ENCODE measurements at places on chromosomes 1 and 21.
A peak's percentile ranks its signal among the peaks of the same experiment; 100 is the strongest.

DNA sequence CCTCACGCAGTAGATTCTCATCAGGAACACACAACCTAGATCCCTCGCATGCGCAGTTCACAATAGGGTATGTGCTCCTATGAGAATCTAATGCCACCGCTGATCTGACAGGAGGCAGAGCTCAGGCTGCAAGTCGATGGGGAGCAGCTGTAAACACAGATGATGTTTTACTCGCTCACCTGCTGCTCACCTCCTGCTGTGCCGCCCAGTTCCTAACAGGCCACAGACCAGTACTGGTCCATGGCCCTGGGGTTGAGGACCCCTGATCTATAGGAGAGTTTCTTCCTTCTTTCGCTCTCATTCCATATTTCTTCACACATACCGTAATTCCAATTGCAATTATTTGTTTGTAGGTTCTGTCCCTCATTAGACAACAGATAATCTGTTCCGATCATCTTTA lies 103.4 kb downstream of the CLEC20A start:
- DNase-seq, result no peak

DNA sequence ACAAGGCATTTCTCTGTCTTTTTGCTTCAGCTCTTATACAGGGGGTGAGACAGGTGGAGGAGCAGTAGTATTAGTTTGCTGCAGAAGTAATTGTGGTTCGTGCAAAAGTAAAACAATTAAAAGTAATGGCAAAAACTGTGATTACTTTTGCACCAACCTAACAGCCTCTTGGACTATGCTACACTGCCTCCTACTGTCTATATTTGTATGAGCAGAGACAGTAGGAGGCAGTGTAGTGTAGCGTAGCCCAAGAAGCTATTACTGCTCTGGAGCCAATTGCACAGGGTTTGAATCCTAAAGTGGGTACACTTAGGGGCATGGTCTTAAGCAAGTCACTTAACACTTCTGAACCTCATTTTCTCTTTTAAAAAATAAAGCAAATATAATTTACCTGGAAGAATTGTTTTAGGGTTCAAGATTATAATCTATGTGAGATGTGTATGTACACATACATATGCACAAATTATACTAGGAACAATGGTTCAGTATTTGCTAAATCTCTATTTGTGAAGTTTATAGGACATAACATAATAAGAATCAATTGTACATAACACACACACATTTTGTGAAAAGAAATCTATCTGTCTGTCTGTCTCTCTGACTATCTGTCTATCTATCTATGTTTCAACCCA lies 103.8 kb downstream of the BRINP3 start:
- DNase-seq, result peak; percentile 34

- DNase-seq, result no peak
Observed at GRCh38 chr1:235315735-235316134, 12.2 kb downstream of the ARID4B start.

- DNase-seq, result no peak
Observed at GRCh38 chr1:175503538-175503937, 239.9 kb downstream of the TNR start.

GRCh38 chr1:173202424-173203145 lies 4.5 kb downstream of the TNFSF4 start:
- DNase-seq, result peak; percentile 20

GRCh38 chr1:56617141-56617540 lies 28.0 kb upstream of the PRKAA2 start:
- peak; percentile 53 for DNase-seq

- DNase-seq, result no peak
Observed at GRCh38 chr1:218673170-218673569, 328.0 kb downstream of the TGFB2 start.

DNA sequence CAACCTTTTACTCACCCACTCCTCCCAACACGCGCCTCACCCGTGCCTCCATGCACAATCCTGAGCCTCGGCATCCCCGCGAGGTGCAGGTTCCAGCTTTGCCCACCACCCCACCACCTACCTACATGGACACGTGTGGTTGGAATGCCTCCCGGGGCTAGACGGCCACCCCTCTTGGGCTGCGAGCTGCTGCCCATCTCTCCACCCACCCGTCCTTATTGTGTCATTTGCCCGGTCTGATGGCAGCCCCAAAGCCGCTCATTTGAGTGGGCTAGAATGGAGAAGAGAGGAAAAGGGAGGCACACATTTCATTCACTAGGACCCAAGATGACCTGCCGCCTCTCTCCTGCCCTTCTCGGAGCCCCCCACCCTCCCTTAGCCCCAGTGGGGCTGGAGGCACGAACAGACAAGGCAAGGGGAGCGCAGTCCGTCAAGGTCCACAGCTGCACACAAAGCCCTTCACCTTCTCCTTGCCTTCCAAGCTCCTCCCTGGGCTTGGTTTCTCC lies 785 bp downstream of the ZNF697 start:
- no peak for DNase-seq

- no peak for DNase-seq
Observed at GRCh38 chr1:54120698-54121481, 31.9 kb downstream of the CDCP2 start.

DNA sequence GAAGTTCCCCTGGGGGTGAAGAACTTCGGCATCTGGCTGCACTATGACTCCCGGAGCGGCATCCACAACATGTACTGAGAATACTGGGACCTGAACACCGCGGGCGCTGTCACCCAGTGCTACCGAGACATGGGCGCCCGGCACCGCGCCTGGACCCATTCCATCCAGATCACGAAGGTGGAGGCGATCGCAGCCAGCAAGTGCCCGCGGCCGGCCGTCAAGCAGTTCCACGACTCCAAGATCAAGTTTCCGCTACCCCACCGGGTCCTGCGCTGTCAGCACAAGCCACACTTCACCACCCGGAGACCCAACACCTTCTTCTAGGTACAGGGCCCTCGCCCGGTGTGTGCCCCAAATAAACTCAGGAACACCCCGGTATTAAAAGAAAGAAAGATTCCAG lies 22.0 kb upstream of the SLC9A1 start:
- no peak for DNase-seq

GRCh38 chr1:58652651-58653184 lies 47.1 kb downstream of the MYSM1 start:
- DNase-seq, result peak; percentile 84

DNA sequence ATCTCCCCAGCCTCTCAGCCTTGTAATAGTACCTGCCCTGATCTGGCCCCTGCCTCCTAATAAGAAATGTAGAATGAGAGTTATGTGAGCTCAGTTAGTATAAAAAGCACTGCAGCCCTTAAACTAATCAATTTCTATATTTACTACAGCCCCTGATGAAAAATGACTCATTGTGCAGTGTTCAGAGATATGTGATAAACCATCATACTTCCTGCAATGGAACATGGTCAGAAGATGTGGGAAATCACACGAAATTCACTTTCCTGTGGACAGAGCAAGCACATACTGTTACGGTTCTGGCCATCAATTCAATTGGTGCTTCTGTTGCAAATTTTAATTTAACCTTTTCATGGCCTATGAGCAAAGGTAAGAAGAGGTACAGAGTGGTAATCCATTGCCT lies 176.8 kb upstream of the PDE4B start:
- DNase-seq, result no peak

DNA sequence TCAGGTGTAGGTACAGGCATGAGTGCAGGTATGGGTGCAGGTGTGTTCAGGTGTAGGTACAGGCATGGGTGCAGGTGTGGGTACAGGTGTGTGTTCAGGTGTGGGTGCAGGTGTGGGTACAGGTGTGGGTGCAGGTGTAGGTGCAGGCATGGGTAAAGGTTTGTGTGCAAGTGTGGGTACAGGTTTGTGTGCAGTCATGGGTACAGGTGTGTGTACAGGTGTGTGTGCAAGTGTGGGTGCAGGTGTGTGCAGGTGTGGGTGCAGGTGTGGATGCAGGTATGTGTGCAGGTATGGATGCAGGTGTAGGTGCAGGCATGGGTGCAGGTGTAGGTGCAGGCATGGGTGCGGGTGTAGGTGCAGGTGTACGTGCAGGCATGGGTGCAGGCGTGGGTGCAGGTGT lies 79.4 kb upstream of the ACTL8 start:
- DNase-seq, result no peak

GRCh38 chr1:217946511-217946910 lies 315.4 kb downstream of the SPATA17 start:
- no peak for DNase-seq

- no peak for DNase-seq
Observed at GRCh38 chr1:183477986-183478781, 5.9 kb downstream of the SMG7 start.

DNA sequence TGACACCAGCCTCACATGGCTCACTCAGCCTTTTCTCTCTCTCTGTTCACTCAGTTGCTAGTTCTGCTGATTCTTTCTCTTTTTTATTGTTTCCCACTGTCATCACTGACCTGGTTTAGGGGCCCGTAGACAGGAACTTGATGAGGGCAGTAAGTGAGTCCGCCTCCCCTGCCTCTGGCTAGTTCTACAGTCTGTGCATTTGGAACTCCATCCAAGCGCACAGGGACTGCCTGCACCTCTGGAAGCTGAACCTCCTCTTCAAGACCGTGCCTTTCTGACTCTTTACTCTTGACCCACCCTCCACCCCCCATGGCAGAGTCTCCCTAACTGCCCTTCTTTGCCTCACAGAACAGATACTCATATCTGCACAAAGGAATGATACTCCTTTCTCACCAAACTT lies 4.2 kb downstream of the TENT5C start:
- DNase-seq, result no peak

- no peak for DNase-seq
Observed at GRCh38 chr21:26570203-26570602, 2.9 kb downstream of the CYYR1 start.

DNA sequence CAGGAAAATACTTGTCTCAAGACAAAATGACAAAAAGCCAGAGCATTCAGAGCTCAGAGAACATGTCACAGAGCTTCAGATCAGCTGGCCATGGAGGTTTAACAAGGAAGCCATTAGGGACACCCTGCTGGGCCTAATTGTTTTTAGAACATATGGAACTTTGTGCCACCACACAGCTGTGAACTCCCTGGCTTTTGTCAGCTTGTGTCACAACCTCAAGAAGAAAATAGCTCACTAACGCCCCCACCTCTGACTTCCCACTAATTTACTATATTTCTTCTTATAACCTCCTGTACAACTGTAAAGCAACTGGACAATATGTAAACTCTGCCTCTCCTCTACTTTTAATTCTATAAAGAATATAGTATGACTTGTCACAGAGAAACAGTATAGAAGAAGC lies 21.0 kb upstream of the TDRD10 start:
- no peak for DNase-seq

GRCh38 chr1:44315521-44315920 lies 39.5 kb downstream of the ERI3 start:
- DNase-seq, result no peak

- no peak for DNase-seq
Observed at GRCh38 chr1:199743227-199743626, 284.3 kb upstream of the NR5A2 start.

DNA sequence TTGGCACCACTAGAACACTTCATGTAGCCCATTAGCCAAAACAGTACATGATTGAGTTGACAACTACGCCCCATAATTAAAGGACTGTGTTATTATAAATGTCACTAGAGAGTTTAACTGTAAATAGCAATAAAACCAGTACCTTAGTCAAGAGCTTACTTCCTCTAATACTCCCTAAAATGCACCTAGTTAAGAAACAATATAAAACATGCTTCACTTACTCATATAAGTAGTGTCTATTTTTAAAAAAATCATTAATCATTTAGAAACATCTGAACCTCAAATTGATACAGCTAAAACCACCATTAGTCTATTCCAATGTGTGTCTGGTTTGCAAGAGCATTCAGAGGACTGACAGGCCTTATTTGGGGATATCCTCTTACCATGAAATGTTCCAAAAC lies 25.3 kb downstream of the PTP4A2 start:
- no peak for DNase-seq

- no peak for DNase-seq
Observed at GRCh38 chr1:205627956-205628355, 3.9 kb downstream of the ELK4 start.

DNA sequence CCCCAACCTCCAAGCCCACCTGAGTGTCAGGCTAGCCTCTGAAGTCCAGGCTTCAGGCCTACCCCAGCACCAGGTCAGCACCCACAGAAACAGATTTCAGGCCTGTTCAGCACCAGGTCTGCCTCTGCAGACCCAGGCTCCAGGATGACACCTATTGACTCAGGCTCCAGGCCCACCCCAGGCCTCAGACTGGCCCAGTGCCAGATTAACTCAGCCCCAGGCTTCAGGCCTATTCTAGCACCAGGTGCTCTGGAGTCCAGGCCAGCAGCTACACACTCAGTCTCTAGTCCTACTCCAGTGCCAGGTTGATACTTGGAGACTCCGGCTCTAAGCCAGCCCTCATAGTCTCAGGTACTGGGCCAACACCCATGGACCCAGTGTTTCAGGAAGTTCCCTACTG lies 541.7 kb upstream of the PBX1 start:
- no peak for DNase-seq

DNA sequence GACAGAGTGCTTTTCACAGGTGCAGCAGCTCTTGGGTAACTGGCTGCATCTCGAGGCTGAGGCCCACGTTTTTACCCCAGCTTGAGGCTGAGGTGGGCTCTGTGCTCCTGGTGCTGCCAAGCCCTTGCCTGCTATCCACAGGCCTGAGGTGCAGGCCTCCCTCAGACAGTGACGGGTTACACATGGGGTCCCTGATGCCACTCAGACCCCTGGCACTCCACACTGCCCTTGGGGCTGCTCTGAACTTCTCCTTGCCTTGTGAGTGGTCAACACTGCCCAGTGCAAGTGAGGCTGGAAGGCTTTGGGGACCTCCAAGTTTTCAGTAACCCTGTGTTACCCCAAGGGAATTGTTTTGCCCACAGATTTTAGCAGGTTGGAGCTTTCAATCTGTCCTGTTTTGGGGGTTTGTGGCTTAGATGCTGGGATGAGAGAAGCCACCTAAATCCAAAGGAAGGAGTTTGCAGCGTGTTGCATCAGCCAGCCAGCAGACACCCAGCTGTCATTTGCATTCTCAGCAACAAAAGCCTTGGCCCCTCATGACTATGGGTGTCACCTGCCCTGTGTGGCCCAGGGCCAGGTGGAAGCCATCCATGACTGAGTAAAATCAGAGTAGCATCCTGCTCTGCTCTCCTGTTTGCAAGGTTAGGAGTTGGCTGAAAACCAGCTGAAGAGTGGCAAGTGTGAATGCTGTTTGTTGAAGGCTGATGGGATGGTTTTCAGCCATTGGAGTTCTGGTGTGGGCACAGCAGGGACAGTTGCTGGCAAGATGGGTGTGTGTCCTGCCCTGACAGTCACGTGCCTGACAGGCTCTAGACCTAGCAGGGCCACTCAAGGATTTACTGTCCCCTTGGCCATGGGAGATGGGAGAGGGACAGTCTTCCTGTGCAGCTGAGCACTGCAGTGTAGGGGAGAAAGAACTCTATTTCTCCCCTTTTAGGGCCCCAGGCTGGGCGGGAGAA lies 3.2 kb downstream of the RNF187 start:
- no peak for DNase-seq

- DNase-seq, result no peak
Observed at GRCh38 chr1:217182992-217183391, 447.9 kb downstream of the GPATCH2 start.

DNA sequence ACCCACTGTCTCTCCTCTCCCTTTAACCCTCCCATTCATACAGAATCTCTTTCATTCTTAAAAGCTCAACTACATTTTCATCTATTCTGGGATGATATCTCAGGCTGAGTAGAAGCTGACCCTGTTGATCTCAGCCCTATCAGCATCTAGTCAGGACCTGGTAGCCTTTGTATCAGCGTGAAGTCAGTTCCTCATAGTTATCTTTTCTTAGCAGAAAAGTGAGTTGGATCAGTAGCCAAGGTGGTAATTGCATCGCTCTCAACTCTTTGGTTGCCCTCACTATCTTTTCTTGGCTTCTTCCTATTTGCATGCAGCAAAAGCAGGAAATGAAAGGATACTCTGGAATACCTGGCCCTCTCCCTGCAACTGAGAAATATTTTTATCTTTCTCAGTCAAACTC lies 13.6 kb upstream of the GOLT1A start:
- DNase-seq, result no peak
